ENCODE measurements at places on chromosomes 2 and 18.

DNA sequence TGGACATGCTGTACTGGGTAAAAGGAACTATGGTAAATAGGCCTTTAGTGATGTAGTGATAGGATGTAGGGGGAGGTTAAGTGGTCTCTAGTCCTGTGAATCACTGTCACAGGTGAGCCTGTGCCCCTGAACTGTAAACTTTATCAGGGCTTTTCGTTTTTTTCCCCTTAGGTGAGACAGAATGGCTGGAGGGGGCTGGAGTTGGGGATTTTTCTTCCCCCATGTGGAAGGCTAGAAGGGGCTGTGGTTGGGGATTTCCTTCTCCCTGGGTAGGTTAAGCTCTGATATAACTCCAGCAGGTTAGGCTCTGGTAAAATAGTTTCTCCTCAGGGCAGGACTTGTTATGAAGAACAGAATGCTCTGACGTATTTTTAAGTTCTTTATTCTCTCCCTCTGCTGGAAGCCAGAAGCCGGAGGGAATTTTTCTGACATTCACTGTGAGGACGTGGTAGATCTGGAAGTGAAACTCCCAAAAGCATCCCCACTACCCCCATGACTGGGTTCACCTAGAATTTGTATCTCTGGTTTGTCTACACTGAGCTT, 28.5 kb downstream of the PIKFYVE start:
- no peak for DNase-seq

GRCh38 chr2:69742322-69742952, 503 bp downstream of the ANXA4 start:
- peak; percentile 11 for DNase-seq

- DNase-seq: peak; percentile 22
Measured at GRCh38 chr2:191303140-191304005, 58.2 kb downstream of the MYO1B start.

GRCh38 chr2:26284132-26284531, 39.4 kb downstream of the HADHB start:
- peak; percentile 47 for DNase-seq

DNA sequence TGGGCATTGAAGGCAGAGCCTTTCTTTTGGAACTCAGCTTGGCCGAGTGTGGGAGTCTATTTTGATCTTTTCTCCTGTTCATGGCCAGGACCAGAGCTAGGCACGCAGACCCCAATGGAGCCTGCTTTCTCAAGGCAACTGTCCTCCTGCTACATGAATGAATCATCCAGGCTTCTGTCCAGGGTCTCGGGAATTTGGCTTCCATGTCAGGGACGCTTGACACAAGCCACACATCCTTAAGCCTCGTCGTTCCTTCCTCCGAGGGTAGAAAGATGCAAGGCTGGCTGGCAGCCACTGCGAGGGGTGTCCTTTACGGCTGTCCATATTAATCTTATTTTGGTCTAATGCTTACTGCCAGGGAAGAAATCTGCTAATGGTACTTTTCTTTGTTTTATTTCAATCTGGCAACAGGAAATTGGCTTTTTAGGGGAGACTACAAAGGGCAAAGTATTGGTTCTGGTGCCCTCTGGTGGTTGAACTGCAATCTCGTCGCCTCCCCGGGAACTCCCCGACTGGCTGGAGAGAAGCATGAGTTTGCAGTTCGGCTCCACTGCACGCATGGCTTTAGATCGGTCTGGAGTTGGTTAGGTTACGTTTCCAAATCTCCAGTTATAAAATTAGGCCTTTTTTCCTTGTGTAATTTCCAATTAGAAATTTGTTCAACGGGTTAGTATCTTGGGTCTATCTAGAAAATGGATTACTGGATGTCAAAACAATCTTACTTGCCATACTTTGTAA, 135.2 kb downstream of the ALPK2 start:
- DNase-seq: peak; percentile 84
